Kidney (tissue), 22 donors: ENCODE measurements at places on chromosomes 2 and 18. TPM values are rescaled to one million over a fixed set of nuclear protein-coding genes. Genes with fewer than 3 reads are reported as not detected.

DSG4 gene
- polyA plus RNA-seq, result not detected

HOXD1 gene
- 4.3 TPM for polyA plus RNA-seq

REG1B gene
- 1.5 TPM for polyA plus RNA-seq

FAM110C gene
- polyA plus RNA-seq, result 8.3 TPM

DNAJC27 gene
- 3.2 TPM for polyA plus RNA-seq

BCS1L gene
- 40.7 TPM for polyA plus RNA-seq

ALPG gene
- not detected for polyA plus RNA-seq

MAPRE3 gene
- polyA plus RNA-seq, result 49.6 TPM

XIRP2 gene
- polyA plus RNA-seq, result not detected

VIL1 gene
- 10.5 TPM for polyA plus RNA-seq

ARHGEF33 gene
- polyA plus RNA-seq, result 2.4 TPM

CPLX4 gene
- polyA plus RNA-seq, result not detected

CDCA7 gene
- 0.34 TPM for polyA plus RNA-seq

SCN2A gene
- polyA plus RNA-seq, result 2.7 TPM
